ENCODE measurements at places on chromosomes 13 and 19.

DNA sequence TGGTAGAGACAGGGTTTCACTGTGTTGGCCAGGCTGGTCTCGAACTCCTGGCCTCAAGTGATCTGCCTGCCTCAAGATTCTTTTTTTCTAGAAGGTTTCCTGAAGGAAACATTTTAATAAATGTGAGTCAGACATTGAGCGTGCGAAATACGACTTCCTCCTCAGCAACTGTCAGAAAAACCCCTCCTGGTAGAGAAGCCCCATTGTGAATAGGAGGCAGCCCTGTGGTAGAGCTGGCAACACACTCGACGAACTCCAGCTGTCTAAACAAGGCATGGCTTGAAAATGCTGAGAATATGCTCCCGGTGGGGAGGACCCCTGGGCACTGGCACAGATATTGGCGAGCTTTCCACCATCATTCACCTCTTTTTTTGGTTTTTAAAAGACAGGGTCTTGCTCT is 9.8 kb downstream of the ZNF333 start:
- DNase-seq: no peak
- no peak overlapping the region for H3K4me3 ChIP-seq
- peaks cover 88% of the 10 kb centered on the region for H3K36me3 ChIP-seq
- H3K4me1 ChIP-seq: no peaks in the 10 kb centered on the region
- no peaks in the 10 kb centered on the region for H3K27me3 ChIP-seq
- H3K27ac ChIP-seq: no peak overlapping the region

DNA sequence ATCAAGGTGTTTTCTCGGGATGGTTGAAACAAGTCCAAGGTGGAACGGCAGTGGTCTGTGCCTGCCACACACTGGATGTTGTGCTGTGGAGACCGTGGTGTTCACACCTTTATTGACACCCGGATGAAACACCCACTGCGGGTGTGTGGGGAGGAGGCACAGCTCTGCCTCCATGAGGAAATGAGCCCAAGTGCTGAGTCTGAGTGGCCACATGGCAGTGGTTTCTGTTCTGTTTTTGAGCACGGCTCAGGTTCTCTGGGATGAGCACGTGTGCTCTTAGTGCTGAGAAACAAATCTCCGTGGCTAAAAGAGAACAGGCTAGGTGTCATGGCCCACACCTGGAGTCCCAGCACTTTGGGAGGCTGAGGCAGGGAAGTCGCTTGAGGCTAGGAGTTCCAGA is 29.5 kb downstream of the UPF1 start:
- H3K27me3 ChIP-seq: no peaks in the 10 kb centered on the region
- no peaks in the 10 kb centered on the region for H3K4me1 ChIP-seq
- H3K36me3 ChIP-seq: peaks cover 100% of the 10 kb centered on the region
- no peak overlapping the region for H3K27ac ChIP-seq

DNA sequence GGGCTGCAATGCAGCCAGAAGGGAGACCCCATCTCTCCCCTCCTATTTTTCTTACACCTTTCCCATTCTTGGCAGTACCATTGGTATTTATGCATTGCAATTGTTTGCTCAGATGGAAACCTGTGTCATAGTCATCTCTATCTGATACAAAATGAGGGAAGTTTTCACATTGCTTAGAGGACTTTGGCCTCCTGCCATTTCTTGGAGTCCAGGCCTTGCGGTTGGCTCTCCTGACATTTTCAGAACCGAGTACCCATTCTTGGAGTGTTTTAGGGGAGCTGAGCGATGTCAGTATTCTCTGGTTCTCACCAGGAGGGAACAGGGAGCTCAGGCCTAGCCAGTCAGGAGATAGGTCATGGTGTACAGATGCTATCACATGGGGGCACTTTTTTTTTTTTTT is 1.5 kb downstream of the SIN3B start:
- peaks cover 23% of the 10 kb centered on the region for H3K4me1 ChIP-seq
- no peak for DNase-seq
- peak overlapping the region; percentile 94 for H3K4me3 ChIP-seq
- peaks cover 37% of the 10 kb centered on the region for H3K36me3 ChIP-seq

DNA sequence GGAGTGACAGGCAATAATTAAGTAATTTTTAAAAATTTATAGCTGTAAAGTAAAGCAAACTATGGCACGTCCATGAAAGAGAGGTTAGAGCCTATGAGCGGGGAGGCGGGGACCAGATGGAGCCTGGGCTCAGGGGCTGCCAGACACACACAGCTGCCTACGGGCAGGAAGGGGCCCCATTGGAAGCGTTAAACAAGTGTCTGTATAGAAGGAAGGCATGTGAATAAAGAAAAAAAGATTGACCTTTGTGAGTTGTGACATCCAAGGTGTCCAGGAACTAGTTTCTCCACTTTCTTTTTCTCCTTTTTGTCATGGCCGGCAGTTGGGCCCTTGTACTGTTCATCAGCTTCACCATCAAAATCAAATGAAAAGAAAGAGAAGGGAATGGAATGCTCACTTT is 56.8 kb downstream of the LRCH1 start:
- H3K36me3 ChIP-seq: no peaks in the 10 kb centered on the region
- peaks cover 34% of the 10 kb centered on the region for H3K4me1 ChIP-seq
- no peak overlapping the region for H3K27ac ChIP-seq
- H3K4me3 ChIP-seq: no peak overlapping the region

DNA sequence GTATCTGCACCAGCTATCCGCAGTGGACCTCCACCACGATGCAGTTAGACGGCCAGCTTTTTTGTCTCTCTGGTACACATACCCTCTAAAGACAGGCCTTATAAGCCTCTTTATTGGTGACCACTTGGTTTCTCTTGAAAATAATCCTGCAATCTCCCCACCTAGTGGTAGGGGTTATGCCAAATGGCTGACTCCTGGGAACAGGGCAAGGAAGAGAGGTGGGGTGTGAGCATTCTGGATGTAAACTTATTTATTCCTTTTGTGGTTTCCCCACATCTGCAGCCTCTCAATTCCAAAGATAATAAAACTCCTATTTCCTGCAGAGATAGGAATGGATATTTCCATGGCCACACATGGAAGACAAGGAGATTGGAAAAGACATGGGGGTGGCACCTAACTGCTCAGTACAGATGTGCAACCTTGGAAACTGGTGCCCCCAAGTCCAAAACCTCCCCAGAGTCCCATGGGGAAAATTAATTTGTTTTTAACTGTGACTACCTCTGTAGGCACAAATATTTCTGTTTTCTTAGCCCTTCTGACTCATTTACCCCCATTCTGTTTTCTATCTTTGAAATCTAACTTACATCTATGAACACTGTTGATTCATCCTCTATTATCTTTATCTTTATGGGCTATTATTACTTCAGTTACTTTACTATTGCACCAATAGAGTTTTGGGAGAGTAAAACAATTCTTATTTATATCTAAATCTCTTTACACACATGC is 112.7 kb upstream of the TSHZ3 start:
- no peaks in the 10 kb centered on the region for H3K4me1 ChIP-seq
- no peak overlapping the region for H3K27ac ChIP-seq
- no peak for DNase-seq
- H3K27me3 ChIP-seq: no peaks in the 10 kb centered on the region
- no peaks in the 10 kb centered on the region for H3K36me3 ChIP-seq

DNA sequence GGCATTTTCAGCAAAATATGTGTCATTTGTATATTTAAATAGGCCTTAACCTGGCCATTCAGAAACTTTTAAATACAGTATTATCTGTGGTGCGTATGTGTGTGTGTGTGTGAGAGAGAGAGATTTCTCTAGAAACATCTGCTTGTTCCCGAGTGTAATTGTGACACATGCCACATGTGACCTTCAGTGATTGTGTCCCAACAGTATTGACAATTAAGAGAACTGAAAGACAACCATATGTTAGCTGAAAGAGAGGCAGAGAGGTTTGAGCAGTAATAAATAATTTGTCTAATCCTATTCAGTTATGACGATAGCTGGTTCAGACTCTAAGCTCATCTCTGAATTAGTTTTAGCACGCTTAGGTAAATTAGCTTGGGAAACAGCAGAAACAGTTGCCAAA is 1503.1 kb downstream of the PCDH9 start:
- no peaks in the 10 kb centered on the region for H3K4me1 ChIP-seq
- DNase-seq: no peak
- H3K27ac ChIP-seq: no peak overlapping the region
- H3K36me3 ChIP-seq: no peaks in the 10 kb centered on the region
- no peaks in the 10 kb centered on the region for H3K27me3 ChIP-seq
- H3K4me3 ChIP-seq: no peak overlapping the region

DNA sequence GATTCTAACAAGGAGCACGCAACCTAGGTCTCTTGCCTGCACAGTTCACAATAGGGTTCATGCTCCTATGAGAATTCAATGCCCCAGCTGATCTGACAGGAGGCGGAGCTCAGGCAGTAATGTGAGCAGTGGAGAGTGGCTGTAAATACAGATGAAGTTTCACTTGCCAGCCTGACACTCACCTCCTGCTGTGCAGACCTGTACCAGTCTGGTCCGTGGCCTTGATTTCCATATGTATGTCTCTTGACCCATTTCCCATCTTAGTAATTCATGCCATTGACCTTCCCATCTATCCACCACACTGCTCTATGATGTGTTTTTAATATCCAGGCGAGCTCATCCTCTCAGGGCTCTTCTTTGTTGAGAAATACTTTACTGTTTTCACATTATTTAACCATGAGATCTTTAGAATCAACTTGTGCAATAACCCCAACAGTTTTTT is 95.2 kb downstream of the LRCH1 start:
- no peak overlapping the region for H3K4me3 ChIP-seq
- H3K27ac ChIP-seq: no peak overlapping the region
- H3K4me1 ChIP-seq: peaks cover 6% of the 10 kb centered on the region
- no peaks in the 10 kb centered on the region for H3K36me3 ChIP-seq
- DNase-seq: no peak
- no peaks in the 10 kb centered on the region for H3K27me3 ChIP-seq

GRCh38 chr13:39259371-39260140 is 221.3 kb downstream of the NHLRC3 start:
- H3K36me3 ChIP-seq: no peaks in the 10 kb centered on the region
- no peak for DNase-seq
- no peak overlapping the region for H3K27ac ChIP-seq
- no peaks in the 10 kb centered on the region for H3K27me3 ChIP-seq

DNA sequence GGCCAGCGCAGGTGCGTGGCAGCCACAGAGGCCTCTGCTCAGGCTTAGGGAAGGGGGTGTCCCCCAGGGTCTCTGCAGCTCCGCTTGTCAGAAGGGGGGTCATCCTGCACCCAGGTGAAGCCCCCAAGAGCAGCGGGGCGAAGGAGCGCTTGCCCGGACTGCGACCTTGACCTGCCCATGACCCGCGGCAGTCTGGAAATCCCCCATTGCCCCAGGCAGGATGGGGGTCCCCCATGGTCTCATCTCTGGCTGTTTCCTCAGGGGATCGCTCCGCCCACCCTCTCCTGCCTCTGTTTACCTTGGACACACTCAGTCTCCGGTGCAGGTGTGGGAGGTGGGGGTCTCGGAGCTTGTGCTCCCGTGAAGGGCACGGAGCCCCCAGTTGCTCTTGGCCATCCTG is 82.7 kb downstream of the KDM4B start:
- no peak overlapping the region for H3K4me3 ChIP-seq
- DNase-seq: no peak
- H3K27ac ChIP-seq: no peak overlapping the region
- peaks cover 24% of the 10 kb centered on the region for H3K36me3 ChIP-seq
- H3K4me1 ChIP-seq: peaks cover 40% of the 10 kb centered on the region

DNA sequence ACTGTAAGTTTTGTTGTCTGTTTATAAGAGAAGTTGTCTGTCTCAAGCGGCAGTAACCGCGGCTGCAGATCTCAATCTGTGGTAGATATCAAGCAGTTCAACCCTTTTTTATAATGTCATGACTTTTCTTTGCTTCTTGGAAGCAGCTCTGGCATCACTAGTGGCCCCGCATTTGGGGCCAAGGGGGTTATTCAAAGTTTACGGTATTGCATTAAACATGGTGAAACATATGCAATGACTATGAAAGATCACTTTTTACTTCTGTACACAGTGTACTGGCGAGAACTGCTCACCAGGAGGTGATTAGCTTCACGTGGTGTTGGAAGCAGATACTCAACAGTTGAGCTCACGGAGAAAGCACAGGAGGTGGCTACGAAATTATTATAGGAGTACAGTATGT is 4.6 kb upstream of the FFAR3 start:
- no peak overlapping the region for H3K4me3 ChIP-seq
- no peak overlapping the region for H3K27ac ChIP-seq
- H3K4me1 ChIP-seq: peaks cover 17% of the 10 kb centered on the region
- H3K27me3 ChIP-seq: peaks cover 28% of the 10 kb centered on the region
- DNase-seq: no peak

GRCh38 chr13:67506407-67506806 is 276.3 kb upstream of the PCDH9 start:
- H3K4me3 ChIP-seq: no peak overlapping the region
- H3K4me1 ChIP-seq: no peaks in the 10 kb centered on the region
- DNase-seq: no peak
- no peaks in the 10 kb centered on the region for H3K27me3 ChIP-seq

GRCh38 chr19:11652056-11652455 is 54.8 kb downstream of the ZNF627 start:
- DNase-seq: no peak
- H3K4me1 ChIP-seq: no peaks in the 10 kb centered on the region
- no peak overlapping the region for H3K27ac ChIP-seq
- no peak overlapping the region for H3K4me3 ChIP-seq
- H3K27me3 ChIP-seq: no peaks in the 10 kb centered on the region

GRCh38 chr13:99467764-99468163 is 33.5 kb upstream of the TM9SF2 start:
- DNase-seq: no peak
- H3K27ac ChIP-seq: no peak overlapping the region
- no peaks in the 10 kb centered on the region for H3K4me1 ChIP-seq
- no peaks in the 10 kb centered on the region for H3K27me3 ChIP-seq
- no peak overlapping the region for H3K4me3 ChIP-seq

DNA sequence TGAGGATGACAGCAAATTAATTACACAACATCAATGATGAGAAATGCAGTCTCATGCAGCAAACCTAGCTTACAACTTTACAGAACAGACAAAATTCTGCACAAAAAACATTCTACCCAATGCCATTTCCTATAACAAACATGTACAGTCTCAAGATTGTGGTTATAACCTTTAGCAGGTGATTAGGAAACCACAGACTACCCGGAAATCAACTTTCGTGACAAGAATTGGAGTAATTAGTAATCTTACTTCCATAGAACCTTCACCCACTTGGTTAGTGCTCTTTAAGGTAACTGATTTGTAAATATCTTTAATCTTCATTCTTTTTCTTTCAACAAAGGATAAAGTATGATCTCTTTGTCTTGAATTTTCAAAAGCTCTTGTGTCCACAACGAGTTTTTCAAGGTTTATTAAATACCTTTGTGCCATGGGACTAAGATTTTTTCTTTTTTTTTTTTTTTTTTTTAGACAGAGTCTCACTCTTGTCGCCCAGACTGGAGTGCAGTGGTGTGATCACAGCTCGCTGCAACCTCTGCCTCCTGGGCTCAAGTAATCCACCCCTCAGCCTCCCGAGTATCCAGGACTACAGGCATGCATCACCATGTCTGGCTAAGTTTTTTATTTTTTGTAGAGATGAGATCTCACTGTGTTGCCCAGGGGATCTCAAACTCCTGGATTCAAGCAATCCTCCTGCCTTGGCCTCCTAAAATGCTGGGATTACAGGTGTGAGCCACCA is 78.8 kb downstream of the MAP4K1 start:
- H3K27ac ChIP-seq: no peak overlapping the region
- H3K27me3 ChIP-seq: no peaks in the 10 kb centered on the region
- peaks cover 8% of the 10 kb centered on the region for H3K4me1 ChIP-seq
- no peak for DNase-seq
- H3K4me3 ChIP-seq: no peak overlapping the region

GRCh38 chr19:40294560-40294959 is 9.4 kb upstream of the AKT2 start:
- H3K4me1 ChIP-seq: no peaks in the 10 kb centered on the region
- H3K27me3 ChIP-seq: no peaks in the 10 kb centered on the region
- H3K4me3 ChIP-seq: no peak overlapping the region
- DNase-seq: peak; percentile 16

- peaks cover 17% of the 10 kb centered on the region for H3K36me3 ChIP-seq
- no peaks in the 10 kb centered on the region for H3K27me3 ChIP-seq
- H3K4me3 ChIP-seq: peak overlapping the region; percentile 69
- peak overlapping the region; percentile 89 for H3K27ac ChIP-seq
- peak; percentile 86 for DNase-seq
These were observed 1.5 kb upstream of the FTL start for GRCh38 chr19:48963371-48964204.
